ENCODE measurements at places on chromosomes 2 and 18.

DNA sequence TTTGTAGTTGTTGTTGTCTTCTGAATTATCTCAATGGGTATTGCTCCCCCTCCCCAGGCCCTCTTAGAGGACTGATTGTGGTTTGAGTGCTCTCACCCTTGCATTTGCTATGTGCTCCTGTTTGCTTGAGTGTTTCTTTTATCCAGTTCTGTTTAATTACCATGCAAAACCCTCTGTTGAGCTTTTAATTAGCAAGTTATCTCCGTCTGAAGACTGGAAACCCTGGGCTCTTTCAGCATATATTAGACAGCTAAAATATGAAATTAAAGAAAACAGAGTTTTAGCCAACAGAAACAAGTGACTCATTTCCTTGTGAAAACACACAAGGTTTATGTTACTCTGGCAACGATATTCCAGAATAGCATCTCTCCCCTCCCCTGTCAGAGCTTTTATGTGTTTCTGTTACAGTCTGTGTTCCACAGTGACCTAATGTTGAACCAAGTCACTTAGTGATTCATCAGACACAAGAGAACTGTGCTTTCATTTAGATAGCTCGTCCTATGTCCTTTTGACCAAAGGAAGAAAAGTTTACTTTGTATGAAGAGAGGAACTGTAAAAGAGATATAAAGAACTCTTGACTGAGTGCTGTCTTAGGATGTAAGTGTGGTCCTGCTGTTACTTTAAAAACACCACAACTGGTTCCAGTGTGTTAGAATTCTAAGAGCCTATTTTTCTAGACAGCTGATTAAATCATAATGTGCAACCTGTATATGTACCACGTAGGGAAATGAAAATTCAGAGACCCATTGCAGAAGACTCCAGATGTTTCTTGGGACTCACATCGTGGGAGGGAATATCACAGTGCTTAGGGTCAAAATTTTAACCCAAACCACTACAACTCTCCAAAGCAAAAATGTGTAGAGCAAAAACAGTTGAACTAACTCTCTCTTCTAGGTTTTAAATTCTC lies 172.8 kb upstream of the RBMS1 start:
- peak; percentile 74 for DNase-seq

- no peak for DNase-seq
These were observed 4.2 kb upstream of the EML4 start for GRCh38 chr2:42164971-42165370.

DNA sequence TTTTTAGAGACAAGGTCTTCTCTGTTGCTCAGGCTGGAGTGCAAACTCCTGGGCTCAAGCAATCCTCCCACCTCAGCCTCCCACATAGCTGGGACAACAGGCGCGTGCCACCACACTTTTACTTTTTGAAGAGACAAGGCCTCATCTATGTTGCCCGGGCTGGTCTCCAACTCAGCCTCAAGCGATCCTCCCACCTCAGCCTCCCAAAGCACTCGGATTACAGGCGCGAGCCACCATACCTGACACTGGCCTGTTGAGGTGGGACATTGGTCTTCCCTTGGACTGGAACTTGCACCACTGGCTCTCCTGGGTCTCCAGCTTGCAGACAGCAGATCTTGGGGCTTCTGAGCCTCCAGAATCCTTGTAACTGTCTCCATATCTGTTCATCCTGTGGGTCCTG lies 75.6 kb downstream of the NDUFA10 start:
- DNase-seq: no peak

- peak; percentile 51 for DNase-seq
These were observed 32.8 kb upstream of the SLC14A1 start for GRCh38 chr18:45690975-45691815.

- DNase-seq: no peak
These were observed 232.1 kb upstream of the NT5C1B start for GRCh38 chr2:18821431-18821830.

- no peak for DNase-seq
These were observed 2.0 kb downstream of the ANO7 start for GRCh38 chr2:241190291-241190981.

GRCh38 chr2:159591221-159591620 lies 25.1 kb downstream of the BAZ2B start:
- DNase-seq: no peak

GRCh38 chr2:20706217-20706616 lies 39.3 kb downstream of the GDF7 start:
- no peak for DNase-seq

- no peak for DNase-seq
These were observed at the start of gene GPR55 for GRCh38 chr2:230924470-230925341. GPR55 (minus strand) TSS chr2:230925242; CDS start chr2:230910962, 14,280 bp downstream.

DNA sequence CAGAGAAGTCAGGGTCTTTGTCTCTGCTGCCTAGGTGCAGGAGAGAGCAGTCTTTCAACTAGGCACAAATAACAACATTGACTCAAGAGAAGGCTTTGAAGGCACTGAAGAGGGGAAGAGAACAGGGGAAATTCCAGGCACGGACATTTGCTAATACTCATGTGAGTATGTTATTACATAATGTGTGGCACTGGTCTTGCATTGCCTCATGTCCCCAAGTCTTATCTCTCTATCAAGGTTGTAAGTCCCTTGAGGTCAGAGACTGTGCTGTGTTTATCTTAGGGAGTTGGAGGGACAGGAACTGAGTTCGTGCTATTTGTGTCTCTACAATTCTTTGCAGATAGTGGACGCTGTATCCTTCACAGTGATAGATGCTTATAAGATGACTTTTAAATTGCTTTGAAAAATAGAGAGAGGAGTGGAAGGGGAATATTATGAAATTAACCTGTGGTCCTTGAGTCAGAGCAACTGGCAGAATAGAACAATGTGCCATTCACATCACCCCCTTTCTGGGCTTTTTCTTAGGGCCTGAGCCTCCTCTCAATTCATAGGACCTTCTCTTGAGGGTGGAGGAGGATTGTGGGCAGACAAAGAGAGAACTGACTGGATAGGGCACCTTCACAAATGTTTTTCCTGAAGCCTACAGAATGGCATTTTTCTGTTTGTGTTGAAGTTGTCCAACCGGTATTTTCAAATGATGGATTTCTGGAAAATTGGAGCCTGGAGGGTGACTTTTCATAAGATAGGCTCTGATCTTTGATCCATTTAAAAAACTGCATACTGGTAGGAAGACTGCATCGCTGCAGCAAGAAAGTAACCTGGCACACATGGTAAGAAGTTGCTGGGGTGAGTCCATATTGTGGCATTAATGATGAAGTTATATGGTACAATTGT lies 96.6 kb upstream of the CXCR4 start:
- no peak for DNase-seq

DNA sequence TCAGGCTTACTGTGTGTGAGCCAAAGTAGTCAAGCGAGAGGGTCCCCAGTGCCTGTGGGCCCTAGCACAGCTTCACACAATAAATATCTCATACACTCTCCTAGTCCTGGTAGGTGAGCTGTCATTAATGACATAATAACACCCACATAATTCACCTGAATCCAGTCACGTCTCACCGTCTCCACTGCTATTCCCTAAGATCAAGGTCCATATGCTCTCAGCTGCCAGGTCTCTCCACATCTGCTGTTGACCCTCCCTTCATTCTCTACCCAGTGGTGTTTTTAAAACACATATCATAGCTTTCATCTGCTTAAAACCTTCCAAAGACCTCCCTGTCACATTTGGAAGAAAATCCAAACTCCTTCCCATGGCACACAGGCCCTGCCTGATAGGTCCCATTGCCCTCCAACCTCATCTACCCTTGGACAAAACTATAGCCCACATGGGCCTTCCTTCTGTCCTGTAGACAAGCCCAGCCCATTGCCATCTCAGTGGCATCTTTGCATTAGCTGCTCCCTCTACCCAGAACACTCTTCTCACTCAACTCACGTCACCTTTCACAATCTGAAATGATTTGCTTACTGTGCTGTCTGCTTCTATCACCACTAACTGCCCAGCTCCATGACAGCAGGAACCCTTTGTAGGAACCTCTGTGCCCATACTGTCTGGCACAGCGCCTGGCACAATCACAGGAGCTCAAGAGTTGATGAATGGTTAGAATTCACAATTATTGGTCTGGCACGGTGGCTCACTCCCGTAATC lies 7.5 kb downstream of the KCNG3 start:
- DNase-seq: no peak

- no peak for DNase-seq
These were observed 7.1 kb downstream of the CYP26B1 start for GRCh38 chr2:72140621-72140960.

GRCh38 chr2:134897932-134898331 lies 20.7 kb upstream of the CCNT2 start:
- no peak for DNase-seq

DNA sequence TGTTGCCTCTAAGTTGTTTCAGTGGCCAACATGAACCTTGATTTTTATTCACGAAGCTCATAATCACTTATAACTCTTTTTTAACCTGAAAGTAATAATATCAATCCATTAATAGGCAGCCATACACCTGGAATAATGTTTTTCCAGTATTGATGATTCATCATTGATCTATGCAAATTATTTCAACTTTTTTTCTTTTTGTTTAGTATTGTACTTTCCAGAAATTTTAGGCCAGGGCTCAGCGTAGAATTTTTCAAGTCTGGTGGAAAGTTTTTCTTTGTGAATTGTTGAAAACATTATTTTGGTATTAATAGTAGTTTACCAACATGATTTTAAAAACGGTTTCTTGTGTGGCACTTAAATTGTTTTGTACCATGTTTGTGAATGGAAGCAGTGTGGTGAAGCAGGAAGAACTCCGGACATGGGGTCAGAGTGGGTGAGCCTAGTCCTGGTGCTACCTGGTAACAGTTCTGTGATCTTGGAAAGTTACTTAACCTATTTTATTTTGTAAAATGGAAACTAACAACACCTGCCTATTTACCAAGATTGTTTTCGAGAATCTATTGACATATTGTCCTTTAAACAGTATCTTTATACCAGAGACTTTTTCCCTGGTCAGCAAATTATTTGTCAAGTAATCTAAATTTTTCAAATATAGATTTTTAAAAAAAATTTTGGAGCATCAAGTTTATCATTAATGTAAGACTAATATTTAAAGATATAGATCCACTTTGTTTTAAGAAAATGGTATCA lies 2.3 kb downstream of the INSIG2 start:
- no peak for DNase-seq

- DNase-seq: no peak
These were observed 35.8 kb downstream of the MAP4K3 start for GRCh38 chr2:39401319-39401718.

GRCh38 chr2:85852937-85853498 lies 35.8 kb downstream of the ST3GAL5 start:
- no peak for DNase-seq

GRCh38 chr2:123512547-123512946 lies 512.5 kb upstream of the CNTNAP5 start:
- no peak for DNase-seq

DNA sequence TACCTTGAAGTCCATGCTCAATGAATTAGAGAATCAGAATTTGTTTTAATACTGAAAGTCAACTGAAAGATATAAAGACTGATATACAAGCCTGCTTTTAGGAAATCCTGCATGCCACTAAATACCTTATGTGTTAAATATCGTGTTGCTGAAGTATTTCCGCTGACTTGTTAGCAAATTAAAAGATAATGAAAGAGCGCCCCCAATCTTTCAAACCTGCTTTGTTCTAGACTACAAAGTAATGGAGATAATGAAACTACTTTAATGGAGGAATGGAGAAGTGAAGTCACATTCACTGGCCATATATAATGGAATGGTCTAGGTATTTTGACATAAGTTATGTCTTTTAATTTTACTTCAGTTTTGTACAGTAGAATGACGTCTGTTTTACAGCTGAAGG lies 95.7 kb downstream of the ASXL3 start:
- no peak for DNase-seq

DNA sequence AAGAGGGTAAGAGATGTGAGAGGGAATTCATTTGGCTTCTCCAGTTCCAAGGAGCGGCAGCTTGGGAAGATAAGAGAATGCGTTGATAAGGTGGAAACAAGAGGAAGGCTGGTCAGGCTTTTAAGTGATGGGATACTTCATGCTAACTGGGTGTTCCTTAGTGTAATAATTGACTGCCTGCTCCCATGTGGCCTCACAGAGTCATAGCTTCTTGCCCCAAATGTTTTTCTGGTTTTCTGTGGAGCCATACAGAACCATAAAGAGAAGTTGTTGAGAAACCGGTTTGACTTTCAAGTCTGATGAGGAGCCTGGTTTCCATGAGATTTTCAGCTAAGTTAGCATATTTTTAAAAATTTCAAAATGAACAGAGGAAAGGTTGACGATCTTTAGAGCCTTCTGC lies 97.5 kb upstream of the ZFP36L2 start:
- no peak for DNase-seq
